Fibroblast of upper back skin (primary cell): ENCODE measurements at places on chromosomes 6 and 20.
A peak's percentile ranks its signal among the peaks of the same experiment; 100 is the strongest.

DNA sequence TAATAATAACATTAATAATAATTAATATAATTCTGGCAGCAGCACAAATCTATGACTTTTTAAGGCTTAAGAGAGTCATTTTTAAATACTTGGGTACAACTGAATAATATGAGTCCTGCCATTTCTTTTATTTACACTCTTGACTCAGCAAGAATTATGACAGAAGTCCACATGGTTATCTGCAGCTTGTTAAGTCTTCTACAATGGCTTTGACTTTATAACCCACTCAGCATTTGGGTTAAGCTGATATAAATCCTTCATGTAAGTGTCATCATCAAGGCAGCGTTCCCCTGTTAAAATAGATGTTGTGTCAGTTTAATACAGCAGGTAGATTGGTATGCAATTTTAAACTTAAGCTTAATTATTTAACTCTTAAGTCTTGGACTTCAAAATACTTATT lies 131.7 kb downstream of the ARHGAP18 start:
- DNase-seq, result no peak

DNA sequence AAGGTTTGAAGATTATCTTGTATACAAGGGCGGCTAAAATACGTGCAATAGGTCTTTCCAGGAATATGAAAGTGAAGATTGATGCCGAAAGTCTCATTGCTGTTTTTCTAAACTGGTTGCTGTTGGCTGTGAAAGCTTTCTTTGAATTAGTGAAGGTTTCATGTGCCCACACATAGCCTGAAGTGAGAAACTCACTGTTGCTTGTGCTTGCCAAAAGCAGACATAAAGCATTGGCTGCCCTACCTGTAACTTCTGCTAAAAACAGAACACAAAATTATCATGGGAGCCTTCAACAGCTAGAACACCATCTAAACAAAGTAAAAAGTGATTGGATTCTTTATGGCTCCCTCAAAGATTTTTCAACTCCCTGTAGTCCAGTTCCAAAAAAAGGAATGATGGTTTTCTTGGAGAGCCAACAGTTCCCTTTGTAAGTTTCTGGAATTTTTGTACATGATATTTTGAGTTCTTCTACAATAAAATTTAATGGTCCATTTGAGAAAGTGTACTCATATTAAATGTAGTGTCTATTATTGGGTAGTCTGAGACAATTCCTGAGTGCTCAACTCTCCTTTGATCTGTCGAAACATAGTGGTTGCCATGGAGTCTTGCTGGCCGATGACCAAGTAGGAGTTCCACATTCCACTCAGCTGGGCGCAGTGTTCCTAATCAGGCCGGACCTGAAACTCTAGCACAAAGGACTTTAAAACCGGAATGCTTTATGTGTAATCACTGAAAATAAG lies 68.5 kb downstream of the PLEKHG1 start:
- DNase-seq, result peak; percentile 89

DNA sequence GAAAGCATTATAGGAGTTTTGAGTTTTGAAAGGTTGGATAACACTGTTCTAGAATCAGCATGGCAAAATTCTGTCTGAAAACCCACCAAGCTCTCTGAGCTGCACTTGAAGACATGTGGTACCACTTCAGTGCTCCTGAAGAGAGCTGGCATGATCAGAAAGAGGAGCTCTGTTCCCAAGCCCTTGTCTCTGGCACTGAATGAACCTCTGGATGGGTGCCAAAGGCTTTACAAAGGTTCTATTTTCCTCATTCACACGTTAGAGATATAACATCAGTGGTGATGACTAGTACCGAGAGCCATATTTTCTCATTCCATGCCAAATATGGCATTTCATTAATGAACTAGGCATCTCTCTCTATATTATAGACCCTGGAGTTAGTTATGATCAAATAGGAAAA lies 301.8 kb upstream of the ID4 start:
- DNase-seq, result no peak

DNA sequence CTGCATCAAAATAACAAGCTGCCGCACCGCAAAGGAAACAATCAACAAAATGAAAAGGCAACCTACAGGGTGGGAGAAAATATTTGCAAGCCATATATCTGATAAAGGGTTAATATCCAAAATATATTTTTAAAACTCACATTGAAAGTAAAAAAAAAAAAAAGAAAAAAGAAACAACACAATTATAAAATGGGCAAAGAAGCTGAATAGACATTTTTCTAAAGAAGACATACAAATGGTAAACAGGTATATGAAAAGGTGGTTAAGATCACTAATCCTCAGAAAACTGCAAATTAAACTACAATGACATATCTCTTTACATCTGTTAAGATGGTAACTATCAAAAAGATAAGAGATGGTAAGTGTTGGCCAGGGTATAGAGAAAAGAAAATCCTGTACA lies 105.4 kb upstream of the LY86 start:
- no peak for DNase-seq

DNA sequence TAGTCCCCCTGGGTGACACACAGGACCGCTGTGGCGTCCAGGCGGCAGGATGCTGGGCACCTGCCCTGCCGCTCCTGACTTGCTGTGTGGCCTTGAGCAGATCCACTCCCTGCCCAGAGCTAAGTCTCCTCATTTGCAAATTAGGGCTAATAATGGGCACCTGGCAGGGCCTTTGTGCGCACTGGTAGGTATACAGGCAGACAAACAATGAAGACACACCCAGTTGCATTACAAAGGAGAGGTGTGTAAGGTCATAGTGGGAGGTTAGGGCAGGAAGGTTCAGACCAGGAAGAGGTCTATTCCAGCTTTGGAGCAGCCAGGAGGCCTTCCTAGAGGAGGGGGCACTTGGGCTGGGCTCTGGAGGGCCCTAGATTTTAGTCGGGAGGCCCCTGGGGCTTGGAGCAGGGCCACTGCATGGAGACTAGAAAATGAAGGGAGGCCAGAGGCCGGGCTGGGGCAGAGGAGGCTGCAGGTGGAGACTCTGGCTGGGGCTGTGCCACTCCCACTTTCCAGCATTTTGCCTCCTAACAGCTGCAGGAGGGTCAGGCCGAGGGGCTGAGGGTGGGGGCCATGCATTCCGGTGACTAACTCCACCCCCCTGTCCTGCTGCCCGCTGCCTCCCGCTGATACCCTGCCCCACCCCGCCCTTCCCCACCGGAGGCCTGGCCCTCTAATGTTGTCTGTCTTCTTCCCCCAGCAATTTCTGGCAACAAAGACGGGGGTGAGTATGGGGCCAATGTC lies 28.5 kb downstream of the MYH7B start:
- no peak for DNase-seq

- no peak for DNase-seq
Observed at GRCh38 chr6:81791756-81792155, 39.3 kb upstream of the TENT5A start.

GRCh38 chr6:100240798-100241197 lies 223.9 kb downstream of the SIM1 start:
- no peak for DNase-seq

GRCh38 chr20:36197271-36197670 lies 39.0 kb upstream of the AAR2 start:
- no peak for DNase-seq

- no peak for DNase-seq
Observed at GRCh38 chr6:16418151-16418550, 179.8 kb downstream of the GMPR start.

DNA sequence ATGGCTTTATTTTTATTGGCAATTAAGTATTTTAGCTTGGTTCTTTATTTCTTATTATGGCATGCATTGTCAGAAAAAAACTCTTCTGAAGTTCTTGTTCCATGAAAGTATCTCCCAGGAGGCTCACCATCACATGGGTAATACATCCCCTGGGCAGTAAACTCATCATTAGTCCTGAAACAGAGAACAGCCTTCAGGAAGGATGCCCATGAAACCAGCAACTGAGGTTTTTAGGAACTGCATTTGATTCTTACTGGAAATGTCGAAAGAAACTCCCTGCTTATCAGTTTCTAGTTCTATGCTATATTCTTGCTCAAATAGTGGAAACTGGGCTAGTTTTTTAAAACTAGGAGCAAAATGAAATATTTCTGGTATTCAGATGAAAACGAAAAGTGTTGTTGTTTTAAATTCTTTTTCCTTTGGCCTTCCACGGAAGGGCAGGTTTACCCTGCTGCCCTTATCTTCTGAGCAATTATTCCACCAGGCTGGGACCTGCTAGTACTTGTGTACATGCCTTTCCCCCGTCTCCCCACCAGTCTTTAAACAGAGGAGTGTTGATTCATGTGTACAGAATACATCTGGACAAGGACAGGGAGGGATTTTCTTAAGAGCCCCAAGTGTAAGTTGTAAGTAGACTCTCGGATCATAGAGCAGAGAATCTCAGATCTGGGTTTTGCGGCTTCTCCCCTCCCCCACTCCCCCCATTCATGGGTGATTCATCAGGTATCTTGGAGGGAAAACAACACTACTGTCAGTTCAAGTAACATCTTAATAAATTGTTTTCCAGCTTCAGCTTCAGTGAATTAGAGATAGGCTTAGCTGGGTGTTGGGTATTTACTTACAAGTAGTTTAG lies 81.5 kb downstream of the RTN4IP1 start:
- DNase-seq, result peak; percentile 86

- no peak for DNase-seq
Observed at GRCh38 chr6:11423072-11423471, 114.5 kb upstream of the TMEM170B start.

DNA sequence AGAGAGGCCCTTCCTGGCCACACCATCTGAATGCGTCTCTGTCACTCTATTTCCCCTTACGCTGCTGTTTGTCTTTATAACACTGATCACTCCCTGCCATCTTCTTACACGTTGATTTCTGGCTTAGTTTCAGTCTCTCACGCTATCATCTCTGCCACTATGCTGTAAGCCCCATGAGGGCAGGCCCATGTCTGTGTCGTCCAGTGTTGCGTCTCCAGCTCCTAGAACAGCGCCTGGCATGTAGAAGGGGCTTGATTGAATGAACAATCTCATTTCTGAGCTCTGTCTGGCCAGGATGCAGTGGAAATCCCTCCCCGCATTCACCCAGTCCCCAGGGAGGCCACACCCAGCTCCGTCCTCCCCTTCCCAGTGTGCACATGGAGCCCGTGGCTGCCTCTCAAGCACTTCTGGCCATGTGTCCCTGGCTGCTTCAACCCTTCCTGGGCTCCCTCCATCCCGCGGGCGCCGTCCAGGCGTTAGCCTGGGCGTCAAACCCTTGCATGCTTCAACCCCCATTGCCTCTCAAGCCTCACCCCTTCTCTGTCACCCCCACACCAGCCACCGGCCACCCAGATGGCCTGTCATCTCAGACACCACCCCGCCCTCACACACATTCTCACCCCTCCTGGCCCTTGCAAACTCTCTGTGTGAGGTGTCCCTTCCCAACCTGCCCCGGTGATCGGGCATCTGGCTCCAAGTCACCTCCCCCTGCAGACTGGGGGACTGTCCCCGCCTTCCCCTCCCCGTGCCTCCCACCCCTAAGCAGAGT lies 71.1 kb downstream of the SRC start:
- no peak for DNase-seq

- peak; percentile 17 for DNase-seq
Observed at GRCh38 chr6:97437087-97437486, 154.1 kb upstream of the MMS22L start.

DNA sequence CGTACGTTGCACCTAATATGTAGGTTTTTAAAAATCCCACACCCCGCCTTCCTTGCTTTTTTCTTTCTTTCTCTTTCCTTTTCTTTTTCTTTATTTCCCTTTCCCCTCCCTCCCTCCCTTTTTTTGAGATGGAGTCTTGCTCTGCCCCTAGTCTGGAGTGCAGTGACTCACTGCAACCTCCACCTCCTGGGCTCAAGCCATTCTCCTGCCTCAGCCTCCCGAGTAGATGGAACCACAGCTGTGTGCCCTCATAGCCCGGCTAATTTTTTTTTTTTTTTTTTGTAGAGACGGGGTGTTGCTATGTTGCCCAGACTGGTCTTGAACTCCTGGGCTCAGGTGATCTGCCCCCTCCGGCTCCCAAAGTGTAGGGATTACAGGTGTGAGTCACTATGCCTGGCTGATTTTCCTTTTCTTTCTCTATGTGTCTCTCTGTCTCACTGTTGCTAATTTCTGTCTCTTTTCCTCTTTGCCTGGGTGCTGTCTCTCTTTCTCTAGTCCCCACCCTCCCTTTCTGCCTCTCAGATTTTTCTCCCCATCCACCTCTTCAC lies 61.2 kb downstream of the SRC start:
- no peak for DNase-seq

DNA sequence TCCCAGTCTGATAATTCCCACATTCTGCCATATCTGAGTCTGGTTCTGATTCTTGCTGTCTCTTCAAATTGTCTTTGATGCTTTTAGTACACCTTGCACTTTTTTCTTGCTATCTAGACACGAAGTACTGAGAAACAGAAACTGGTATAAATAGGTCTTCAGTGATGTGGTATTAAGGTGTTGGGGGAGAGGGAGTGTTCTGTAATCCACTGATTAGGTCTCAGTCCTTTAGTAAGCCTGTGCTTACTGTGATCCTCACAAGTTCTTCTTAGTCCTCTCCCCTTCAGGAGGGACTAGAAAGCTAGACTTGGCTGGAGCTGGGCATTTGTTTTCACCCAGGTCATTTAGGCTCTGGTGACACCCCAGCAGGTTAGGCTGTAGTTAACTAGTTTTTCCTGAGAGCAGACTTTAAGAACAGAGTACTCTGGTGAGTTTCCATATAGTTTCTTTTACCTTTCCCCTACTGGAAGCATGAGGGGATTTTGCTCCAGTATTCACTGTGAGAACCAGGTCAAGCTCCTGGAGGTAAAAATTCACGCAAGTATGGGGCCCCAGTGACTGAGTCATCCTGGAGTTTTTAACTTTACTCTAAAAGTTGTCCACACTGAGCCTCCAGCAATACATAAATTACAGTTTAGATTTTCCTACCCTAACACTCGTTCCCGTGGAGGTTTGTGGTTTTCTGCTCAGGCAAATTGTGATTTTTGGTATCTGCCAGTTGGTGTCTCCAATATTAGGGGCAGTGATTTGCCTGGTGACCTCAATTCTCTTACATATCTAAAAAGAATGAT lies 154.6 kb downstream of the CDKAL1 start:
- peak; percentile 67 for DNase-seq

- DNase-seq, result no peak
Observed at GRCh38 chr6:41283600-41283999, 2.9 kb downstream of the TREM1 start.

DNA sequence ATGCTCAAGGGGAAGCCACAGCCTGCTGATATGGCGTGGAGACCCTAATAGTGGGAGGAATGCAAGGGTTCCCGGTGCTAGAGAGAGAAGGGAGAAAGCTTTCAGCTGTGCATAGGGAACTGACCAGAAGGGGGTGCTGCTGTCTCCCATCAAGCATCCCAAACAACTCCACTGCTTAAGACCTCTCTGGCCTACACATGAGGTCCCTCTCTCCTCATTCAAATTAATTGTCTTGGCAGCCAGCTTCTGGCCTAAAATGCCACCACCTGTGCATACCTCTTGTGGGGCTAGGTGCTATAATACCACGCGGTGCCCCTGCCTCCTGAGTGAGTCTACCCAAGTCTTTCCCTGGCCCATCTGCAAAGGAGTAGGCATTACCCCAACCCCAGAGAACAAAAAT lies 14.5 kb downstream of the ADISSP start:
- DNase-seq, result peak; percentile 57
